ENCODE measurements at places on chromosomes 11 and 22. TPM values are rescaled to one million over a fixed set of nuclear protein-coding genes. Genes with fewer than 3 reads are reported as not detected.

- no peak for DNase-seq
These were observed 18.8 kb upstream of the SYT13 start for GRCh38 chr11:45304992-45305335.

The MUC15 gene
- total RNA-seq, result not detected

DNA sequence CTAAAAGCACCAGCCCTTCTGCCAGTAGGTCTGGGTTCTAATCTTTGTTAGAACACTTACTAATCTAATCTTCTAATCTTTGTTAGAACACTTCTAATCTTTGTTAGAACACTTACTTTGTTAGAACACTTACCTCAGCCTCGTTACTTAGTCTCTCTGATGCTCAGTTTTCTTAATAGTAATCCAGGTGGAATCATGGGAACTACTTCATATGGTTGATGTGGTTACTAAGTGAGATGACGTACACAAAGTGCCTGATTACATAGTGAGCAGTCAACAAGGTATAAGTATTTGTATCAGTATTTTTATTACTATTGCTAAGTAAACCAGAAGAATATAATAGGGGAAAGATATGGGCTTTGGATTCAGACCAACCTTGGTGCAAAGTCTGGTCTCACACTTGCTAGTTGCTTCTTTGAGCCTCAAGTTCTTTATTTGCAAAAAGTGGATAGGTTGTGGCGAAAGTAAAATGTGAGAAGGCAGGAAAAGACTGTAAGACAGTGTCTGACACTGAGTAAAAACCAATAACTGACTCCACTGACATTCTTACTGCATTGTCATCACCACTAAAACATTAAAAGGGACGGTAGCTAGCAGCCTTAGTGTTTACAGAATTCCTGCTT lies 83.7 kb downstream of the TRAF6 start:
- no peak for DNase-seq

DNA sequence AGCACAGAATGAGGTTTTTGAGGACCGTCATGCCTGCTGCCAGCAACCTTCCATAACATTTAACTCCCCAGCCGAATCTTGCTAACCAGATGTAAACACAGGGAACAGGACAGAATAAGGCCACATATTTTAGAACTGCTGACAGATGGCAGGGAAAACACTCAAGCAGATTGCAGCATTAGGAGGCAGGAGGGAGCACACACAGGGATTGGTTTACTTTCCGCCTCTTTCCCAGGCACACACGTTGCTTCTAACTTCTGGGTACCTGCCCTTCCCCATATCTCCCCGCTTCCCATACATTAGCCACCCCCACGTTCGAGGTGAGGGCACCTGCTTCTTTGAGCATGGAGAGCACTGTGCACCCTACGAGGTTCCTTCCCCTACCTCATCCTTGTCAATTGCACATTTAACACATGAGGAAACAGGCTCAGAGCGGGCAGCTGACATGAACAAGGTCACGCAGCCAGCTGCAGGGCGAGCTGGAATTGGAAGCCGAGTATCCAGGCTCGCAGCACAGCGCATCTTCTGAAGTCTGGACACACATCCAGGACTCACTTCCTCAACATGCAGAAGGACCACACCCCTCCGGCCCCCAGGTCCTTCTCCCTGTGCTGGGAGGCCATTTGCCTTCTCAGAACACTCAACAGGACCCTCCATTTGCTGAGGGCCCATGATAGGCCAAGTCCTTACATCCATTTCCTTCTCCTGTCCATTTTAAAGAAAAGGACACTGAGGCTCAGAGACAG lies 18.7 kb downstream of the ASPHD2 start:
- DNase-seq, result no peak

The RBM7 gene
- 43.5 TPM for total RNA-seq

DNA sequence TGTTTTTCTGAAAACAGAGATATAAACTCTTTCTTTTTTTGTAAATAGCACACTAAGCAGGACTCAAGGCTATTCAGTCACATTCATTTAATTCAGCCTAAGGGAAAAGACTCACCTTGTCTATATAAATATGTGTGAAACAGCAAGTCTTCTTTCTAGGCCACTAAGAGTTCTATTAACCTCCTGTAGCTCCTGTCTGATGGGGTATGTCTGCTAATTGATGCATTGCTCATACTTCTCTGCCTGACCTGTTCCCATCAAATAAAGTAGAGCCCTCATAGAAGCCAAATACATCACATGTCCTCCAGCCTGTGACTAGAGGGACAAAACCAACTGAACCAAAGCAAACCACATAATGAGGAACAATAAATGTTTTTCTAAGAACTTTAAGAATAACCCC lies 68.2 kb downstream of the MSANTD4 start:
- no peak for DNase-seq

GRCh38 chr11:15197696-15198095 lies 83.0 kb downstream of the INSC start:
- no peak for DNase-seq

- DNase-seq, result peak; percentile 4
These were observed 5.3 kb upstream of the CARD18 start for GRCh38 chr11:105144887-105145286.

- DNase-seq, result no peak
These were observed 3.4 kb upstream of the APOA1 start for GRCh38 chr11:116840746-116841296.

- no peak for DNase-seq
These were observed 23.4 kb downstream of the LRRC55 start for GRCh38 chr11:57205041-57205641.

The GVQW3 gene
- 1.1 TPM for total RNA-seq

The SCO2 gene
- 5.7 TPM for total RNA-seq

GRCh38 chr11:47843361-47844055 lies 4.6 kb downstream of the NUP160 start:
- DNase-seq, result no peak

The GAL gene
- 16.1 TPM for total RNA-seq

The OR8D4 gene
- total RNA-seq, result not detected

DNA sequence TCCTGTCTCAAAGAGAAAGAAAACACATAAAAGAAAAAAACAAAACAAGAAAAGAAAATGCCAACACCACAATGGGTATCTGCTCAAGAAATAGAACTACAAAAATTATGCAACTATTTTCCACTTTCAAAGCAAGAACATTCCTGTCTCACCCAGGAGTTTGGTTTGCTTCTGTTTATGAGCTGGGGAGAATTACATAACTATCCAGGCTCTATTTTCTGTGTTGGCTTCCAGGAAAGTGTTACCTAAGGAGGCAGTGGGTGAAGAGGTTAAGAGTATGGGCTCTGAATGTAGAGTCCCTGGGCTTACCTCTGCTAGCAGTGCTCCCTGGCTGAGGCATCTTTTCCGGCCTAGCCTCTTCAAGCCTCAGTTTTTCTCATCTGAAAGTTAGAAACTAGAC lies 426.7 kb downstream of the MIAT start:
- DNase-seq, result no peak

DNA sequence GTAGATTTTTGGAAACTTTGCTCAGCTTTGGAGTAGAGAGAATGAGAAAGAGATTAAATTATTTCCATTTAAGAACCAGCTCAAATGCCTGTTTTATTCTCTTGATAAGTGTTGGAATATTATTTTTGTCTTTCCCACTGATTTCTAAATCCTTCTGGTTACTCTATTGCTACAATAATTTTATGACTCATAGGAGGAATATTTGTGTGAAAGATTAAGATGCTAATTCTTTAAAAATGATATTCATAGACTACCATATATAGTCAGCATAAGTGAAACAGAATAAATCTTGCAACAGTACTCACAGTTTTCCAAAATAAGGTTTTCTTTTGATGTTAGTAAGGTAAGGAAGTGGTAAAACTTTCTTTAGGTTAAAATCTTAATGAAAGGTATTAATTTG lies 60.9 kb downstream of the YAP1 start:
- no peak for DNase-seq

- DNase-seq, result no peak
These were observed 20.1 kb upstream of the HIPK3 start for GRCh38 chr11:33237039-33237597.

GRCh38 chr11:128328955-128329551 lies 258.3 kb downstream of the ETS1 start:
- no peak for DNase-seq

DNA sequence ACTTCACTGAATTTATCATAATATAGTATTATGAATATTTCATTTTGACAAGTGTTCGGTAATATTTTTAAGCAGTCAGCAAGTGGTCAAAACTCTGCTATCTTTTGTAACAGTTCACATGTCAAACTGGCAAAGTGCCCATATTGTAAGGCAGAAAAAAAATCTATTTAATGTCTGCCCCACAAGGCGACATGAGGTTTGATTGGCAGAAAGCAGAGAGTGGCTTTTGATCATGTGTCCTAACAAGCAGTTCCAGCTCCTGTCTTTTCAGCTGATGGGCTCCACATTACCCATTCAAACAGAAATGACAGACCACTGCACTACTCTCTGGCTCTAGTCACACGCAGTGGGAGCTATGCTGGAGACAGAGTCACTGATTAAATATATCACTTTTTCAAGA lies 59.0 kb downstream of the SOX6 start:
- no peak for DNase-seq

The MYOD1 gene
- not detected for total RNA-seq

DNA sequence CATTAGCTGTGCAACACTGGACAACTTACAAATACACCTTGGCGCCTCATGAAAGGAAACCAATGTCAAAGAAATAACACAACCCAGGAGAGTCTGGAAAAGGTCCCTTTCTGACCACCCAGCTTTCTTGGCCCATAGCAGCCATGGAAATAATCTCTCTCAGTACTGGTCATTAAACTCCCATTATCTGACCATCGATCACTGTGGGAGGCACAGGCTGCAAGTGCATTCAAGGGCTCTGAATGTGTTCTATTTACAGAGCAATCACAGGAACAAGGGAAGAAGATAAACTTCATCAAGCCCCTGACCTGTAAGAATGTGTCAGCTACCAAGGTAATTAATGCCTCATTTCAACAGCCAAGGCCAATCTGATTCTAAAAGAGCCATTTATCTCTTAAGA lies 40.1 kb downstream of the CTSC start:
- DNase-seq, result no peak

DNA sequence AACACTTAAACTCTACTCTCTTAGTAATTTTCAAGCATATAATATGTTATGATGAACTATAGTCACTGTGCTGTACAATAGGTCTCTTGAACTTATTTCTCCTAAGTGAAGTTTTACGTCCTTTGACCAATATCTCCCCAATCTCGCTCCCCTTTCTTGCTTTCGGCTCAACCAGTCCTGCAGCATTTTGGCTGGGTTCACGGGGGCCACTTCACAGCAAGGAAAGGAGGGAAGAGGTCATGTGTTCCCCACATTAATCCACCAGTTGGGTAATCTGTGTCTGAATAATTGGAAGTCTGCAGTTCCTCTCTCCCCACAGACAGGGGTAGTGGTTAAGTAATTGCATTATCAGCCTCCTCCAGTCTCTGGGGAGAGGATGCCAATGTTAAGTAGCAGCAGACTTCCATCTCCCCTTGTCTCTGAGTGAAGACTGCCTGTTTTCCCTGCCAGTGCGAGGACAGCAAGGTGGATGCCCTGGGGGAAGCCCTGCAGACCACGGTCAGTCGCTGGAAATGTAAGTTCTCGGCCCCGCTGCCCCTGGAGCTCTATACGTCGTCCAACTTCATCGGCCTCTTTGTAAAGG lies 59.2 kb upstream of the CRTAM start:
- DNase-seq, result no peak

The SOX10 gene
- total RNA-seq, result not detected

- DNase-seq, result no peak
These were observed 199.7 kb downstream of the NAV2 start for GRCh38 chr11:19912115-19912957.

DNA sequence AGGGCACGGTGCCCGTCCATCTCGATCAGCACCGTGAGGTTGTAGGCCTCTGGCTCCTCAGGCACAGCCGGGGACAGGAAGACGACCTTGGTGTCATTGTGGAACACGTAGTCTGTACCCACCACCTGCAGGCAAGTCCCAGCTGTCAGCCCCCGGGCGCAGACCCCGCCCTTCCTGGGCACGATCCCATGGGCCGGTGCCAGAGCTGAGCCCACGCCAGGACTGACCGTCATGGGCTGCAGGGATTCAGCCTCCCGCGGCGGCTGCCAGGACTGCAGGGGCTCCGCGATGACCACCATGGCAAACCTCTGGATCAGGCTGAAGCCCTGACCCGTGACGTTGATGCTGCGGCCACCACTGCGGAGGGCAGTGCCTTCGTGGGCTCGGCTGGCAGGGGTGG lies 11.8 kb upstream of the MAPK11 start:
- no peak for DNase-seq

GRCh38 chr11:78612721-78613377 lies 38.2 kb upstream of the NARS2 start:
- no peak for DNase-seq

DNA sequence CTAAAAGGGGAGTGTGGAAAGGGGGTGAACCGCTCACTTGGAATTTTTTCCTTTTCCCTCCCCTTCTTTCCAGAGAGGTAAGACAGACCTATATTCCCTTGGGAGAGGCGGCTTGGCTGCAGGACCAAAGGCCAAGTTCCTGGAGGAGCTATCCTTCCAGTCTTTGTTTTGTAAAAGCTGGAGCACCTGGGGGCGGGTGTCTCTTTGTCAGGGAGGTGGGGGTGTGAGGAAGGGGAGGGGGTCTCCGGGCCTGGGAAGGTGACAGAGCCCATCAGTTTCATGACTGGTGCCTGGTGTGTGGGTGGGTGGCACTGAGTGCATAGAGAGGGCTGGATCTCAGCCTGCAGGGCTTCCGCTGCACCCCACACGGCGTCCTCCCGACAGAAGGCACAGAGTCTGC lies 18.5 kb downstream of the PTPN5 start:
- DNase-seq, result no peak

DNA sequence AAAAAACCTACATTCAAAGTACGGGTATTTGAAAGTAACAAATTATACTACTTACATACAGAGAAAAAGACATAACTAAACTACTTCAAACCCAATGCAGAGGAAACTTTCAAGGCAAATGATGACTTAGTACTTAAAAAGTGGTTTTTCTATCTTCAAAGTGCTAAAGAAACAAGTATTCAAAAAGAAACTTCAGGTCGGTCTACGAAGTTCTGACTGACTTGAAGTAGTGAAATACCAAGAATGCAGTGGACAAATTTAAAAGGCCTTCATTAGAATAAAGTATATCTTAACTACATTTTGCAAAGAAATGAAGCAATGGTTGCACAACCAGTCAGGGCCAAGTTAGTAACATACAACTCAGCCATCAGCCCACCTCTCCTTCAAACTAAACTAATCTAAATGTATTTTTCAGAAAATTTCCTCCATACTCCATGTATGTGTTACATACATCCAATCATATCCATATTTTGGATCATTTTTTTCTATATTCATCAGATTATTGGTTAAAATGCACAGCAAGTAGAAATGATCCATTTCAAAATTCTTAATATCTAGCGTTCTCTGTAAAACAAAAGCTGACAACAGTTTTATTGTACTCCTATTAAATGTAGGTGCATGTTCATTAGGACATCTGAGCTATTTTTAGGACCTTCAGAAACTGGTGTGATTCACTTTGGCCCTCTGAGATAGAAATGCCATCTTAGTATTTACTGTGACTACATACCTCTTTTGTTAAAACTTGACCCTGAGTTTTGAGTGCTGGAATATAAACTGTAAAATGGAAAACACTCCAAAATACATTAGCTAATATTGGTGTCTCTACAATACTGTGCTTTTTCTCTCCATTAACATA lies 49.9 kb downstream of the BIRC2 start:
- DNase-seq, result no peak

The ART1 gene
- not detected for total RNA-seq

Data from kidney epithelial cell (primary cell).